ENCODE measurements at places on chromosomes 1 and 21.

DNA sequence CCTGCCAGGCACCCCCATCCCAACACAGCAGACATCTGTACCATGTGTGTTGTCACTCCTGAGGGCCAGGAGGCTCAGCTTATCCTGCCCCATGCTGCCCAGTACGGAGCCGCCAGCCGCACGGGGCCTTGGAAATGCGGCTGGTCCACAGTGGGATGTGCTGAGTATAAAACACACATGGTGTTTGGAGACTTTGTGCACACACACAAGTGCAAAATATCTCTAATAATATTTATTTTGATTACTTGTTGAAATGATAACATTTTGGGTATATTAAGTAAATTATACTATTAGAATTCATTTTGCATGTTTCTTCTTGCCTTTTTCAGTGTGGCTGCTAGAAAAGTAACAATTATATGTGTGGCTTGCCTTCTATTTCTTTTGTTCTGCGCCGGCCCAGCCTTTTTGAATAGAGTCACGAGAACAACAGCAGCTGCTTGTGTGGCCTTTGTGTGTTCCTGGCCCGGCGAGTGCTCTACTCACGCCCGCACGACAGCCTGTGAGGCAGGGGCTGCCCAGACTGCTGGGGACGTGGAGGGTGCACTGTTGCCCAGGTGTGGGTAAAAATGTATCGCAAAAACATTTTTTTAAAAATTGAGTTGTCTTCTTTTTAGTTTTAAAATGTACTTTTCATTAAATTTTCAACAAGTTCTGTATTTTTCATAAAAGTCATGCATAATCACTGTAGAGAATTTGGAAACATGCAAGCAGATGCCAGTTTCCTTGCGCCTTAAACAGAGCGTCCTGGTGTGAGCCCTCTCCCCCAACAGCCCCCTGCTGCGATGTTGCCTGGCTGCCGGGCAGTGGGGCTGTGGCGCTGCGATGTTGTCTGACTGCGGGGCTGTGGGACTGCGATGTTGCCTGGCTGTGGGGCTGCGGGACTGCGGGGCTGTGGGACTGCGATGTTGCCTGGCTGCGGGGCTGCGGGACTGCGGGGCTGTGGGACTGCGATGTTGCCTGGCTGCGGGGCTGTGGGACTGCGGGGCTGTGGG lies 35.5 kb downstream of the COQ8A start:
- ATAC-seq = no peak

GRCh38 chr1:8443558-8444194 lies 125.8 kb downstream of the SLC45A1 start:
- peak; percentile 40 for ATAC-seq

DNA sequence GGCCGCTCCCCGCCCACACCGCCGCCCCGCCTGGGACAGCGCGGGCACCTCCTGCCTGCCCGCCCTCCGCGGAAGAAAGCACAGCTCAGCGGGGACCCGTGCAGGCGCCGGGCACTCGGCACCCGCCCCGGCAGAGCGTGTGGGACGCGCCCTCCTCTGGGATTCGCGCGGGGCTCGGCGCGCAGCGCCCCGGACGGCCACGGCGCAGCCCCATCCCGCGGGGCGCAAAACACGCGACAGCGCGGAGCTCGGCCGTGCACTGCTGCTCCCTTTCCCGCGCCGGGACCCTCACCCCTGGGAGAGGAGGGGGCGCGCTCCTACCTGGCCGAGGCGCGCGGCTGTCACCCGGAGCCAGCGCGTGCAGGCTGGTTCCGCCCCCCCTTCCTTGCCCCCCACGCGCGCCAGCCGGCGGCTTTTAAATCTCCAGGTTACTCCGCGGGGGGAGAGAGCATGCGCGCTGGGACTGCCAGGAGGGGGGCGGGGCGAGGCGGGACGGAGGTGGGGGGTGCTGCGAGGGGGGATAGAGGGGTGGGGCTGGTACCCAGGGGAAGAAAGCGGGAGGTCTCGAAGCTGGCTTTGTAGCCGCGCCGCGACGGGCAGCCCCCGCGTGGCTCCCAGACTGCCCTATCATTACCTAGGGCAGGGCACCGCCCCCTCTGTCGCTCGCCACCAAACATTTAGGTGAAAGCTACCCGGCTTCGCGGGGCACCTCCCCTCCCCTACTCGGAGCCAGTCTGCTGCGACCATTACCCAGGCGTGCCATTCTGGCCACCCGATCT lies at the start of gene SLC45A3:
Gene SLC45A3 (minus strand): TSS at position 437 of the 779 bp plus-strand sequence. CDS start 15,853 bp downstream, outside the sequence.
- peak; percentile 87 for ATAC-seq

- ATAC-seq = no peak
Observed at GRCh38 chr1:36206323-36206858, 17.9 kb upstream of the THRAP3 start.

DNA sequence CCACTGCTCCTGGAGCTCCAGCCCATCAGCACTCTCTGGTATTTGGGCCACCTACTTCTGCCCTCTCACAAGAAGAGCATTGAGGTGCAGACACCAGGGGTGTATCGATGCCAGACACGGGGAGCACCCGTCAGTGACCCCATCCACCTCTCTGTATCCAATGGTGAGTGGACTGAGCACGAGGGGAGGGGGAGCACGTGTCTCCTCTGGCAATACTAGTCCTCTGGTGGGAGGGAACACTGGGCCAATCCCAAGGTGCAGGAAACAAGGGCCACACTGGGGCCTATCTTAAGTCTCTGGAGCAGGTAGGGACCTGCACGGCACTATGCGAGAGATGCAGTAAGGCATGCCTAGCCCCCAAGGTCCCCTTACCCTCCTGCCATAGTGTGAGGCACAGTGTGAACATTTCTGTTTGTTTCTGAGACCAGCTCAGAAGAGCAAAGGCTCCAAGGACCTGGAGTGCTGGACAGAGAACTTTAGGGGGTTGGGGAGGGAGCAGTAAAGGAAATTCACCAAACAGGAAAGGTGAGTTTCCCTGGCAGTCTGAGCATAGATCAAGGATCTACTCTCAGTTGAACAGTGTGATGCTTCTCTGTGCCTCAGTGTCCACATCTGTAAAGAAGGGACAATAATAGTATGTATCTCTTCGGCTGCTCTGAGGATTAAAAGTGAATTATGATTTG lies 2.3 kb downstream of the FCRLB start:
- ATAC-seq = no peak

DNA sequence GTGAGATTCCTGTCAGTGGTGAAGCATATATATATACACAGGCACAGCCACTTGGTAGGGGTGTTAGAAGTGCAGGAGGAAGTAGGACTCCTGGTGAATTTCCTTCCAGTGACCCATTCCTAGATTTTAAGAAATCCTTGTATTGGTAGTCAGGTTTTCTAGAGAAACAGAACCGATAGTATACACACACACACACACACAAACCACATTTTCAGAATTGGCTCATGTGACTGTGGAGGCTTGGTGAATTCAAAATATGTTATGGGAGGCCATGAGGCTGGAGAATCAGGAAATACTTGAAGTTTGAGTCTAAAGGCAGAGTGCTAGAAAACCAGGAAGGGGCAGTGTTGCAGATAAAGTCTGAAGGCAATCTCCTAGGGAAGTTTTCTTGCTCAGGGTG lies 114.2 kb downstream of the FCRL5 start:
- ATAC-seq = no peak

DNA sequence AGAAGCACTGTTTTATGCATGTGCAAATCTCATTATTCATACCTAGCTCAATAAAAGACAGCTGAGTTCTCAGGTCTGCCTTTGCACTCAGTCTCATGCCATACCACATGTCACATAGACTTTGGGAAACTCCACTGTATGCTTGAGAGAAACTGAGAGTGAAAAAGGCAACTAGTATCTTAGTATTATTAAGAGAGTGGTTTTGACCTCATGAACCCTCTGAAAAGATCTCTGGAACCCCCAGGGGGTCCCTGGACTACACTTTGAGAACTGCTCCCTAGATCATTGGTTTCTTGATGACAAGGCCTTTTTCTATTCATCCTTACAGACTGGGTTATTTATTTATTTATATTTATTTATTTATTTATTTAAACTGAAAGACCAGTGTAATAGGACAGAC lies 3.7 kb upstream of the RHEX start:
- ATAC-seq = no peak

- peak; percentile 64 for ATAC-seq
Observed at GRCh38 chr1:53560581-53561502, 101.6 kb downstream of the DMRTB1 start.

- peak; percentile 80 for ATAC-seq
Observed at GRCh38 chr21:36104317-36105300, 30.3 kb upstream of the CBR3 start.

DNA sequence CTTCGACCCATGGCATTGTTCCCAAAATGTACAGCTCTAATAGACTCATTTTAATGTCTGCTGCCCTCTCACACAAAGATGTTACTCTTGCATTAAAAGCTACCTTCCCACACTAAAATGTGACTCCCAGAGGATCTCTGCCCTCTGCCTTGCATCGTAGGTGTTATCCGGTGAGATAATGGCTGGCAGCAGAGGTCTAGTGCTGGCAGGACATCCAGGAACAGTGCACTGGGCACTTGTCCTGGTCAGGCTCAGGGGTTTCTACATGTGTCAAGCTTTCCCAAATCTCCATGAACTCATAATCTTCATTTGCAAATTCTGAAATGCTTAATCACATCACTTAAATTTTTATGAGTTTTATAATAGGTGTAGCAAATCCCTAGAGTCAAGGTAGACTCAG lies 310.6 kb downstream of the LRRIQ3 start:
- no peak for ATAC-seq

DNA sequence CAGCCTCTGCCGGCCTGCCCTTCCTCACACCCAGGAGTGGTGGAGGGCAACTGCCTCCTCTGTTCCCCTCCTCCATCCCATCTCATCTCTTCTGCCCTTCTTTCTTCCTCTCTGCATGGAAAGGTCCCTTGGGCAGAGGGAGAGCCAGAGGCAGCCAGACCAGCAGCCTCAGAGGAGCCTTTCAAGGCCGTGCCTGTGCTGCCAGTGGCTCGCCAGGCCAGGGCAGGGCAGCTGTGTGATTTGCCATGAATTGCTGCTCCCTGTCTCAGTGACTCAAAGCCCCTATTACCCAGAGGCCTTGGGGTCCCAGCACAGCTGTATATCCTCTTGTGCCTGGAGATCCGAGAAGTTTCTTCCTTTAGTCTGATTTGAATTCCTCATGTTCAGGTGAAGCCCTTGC lies 21.9 kb downstream of the TMCC2 start:
- ATAC-seq = no peak

DNA sequence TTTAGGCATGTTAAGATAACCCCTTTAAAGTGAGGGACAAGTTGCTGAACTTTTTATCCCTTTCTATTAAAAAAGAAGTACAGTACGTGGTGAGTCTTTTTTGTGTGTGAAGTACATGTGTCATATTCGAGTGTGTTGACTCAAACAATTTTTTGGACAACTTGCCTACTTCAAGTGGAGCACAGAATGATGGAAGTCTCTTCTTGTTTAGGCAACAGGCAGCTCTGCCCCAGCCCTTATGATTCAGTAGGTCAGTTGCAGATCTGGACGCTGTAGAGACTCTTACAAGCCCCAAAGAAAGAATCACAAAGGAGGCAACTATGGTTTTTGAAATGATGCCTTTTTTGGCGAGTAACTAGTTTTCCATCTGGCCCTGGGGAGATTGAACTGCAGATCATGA lies 14.4 kb upstream of the ZFP69B start:
- no peak for ATAC-seq

DNA sequence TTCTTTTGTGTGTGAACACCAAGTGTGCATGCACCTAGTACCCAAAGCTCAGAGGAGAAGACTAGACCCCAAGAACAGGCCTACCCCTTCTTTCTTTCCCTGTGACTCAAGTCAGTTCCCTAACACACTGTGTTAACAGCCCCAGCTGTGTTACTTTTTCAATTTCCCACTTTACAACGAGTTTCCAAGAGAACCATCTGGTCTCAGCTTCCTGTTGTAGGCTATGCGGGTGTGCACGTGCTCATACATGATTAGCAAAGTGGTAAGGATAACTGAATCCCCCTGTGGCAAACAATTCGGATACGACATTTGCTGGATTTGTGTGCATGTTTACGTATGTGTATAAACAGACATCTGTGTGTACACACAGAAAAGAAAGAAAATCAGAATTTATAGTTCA lies 17.9 kb downstream of the IFNAR2 start:
- ATAC-seq = no peak

DNA sequence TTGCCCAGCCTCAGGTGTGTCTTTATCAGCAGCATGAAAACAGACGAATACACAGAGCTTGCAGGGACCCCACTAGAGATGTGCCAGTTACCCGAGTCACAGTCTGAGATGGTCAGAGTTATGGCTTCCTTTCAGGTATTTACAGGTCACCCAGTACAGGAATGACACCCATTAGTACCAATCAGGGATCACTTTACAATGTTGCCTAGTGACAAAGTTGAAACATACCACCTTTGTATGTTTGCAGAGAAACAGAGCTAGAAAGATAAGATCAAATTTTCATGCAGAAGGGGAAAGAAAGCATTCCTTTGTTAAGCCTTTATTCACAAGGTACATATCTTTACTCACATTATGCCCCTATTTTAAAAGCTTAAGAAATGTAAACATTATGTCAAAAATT lies 137.6 kb downstream of the RGS7 start:
- no peak for ATAC-seq

DNA sequence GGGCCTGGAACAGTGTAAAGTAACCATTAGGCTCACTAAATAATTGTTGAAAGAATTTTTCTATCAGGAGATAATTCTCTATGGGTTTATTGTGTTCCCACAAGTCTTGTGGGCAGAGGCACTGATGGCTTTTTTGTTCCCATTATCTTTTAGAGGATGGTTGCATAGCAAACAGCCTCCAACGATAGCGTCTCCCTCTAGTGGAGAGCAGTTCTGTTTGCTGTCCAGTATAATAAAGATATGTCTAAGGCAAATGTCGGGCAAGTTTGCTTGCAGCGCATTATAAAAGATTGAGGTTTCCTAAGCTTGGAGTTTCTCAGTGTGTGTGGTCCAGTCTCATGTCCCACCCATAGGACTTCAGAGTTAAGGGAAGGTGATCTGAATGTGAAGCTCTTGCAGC lies 1.3 kb upstream of the SLC6A17 start:
- no peak for ATAC-seq

DNA sequence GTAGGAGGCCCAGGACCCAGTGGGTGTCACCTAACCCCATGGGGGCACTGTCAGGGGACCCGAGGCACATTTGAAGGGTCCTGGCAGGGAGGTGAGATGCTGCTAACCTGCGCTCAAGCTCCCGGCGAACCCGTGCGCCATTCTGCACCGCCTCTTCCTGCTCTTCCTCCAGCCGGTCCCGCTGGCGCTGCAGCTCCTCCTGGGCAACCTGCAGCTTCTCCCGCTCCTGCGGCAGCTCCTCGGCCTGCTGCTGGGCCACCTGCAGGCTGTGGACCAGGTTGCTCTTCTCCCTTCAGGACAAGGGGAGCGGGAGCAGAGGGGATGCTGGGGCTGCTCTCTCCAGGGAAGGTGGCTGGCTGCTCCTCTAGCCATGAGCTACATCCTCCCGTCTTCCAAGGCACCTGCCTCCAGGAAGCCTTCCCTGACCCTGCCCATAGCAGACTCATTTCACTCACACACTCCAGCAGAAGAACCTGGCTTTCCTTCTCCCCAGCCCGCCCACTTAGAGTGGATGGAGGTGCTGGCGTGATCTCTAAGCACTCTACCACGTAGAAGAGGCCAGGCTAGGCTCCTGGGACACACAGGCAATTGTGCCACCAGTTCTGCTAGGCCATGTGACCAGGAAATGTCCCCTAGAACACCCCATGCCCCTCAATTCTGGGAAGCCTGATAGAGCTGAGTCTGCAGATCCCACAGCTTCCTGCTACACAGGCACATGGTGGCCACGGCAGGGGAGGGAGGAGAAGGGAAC lies 15.2 kb upstream of the NBPF1 start:
- no peak for ATAC-seq

Measured in motor neuron (in vitro differentiated cells).